ENCODE measurements at places on chromosomes 3 and 15. TPM values are rescaled to one million over a fixed set of nuclear protein-coding genes. Genes with fewer than 3 reads are reported as not detected.

MYLK gene
- total RNA-seq, result 500 TPM

GABPB1 gene
- 38.0 TPM for total RNA-seq

LRRC31 gene
- total RNA-seq, result not detected

COMMD4 gene
- 30.3 TPM for total RNA-seq

ZNF621 gene
- total RNA-seq, result 18.5 TPM

ZFAND6 gene
- total RNA-seq, result 103 TPM

ASTE1 gene
- 7.4 TPM for total RNA-seq

ANKUB1 gene
- not detected for total RNA-seq

ISG20 gene
- total RNA-seq, result 4.0 TPM

TMEM40 gene
- total RNA-seq, result not detected

MB21D2 gene
- 5.1 TPM for total RNA-seq

MCF2L2 gene
- 0.33 TPM for total RNA-seq

QARS1 gene
- 224 TPM for total RNA-seq

CLDN16 gene
- total RNA-seq, result 0.30 TPM

UPK1B gene
- total RNA-seq, result 0.98 TPM

PAK6 gene
- total RNA-seq, result 0.13 TPM

SI gene
- not detected for total RNA-seq

CELSR3 gene
- 0.91 TPM for total RNA-seq

CKMT1A gene
- not detected for total RNA-seq

TCTA gene
- 27.7 TPM for total RNA-seq

MED12L gene
- total RNA-seq, result 1.0 TPM

MCCC1 gene
- 23.9 TPM for total RNA-seq

RPLP1 gene
- 48.5 TPM for total RNA-seq

AGBL1 gene
- not detected for total RNA-seq

GOLGA6A gene
- total RNA-seq, result 0.07 TPM
